ENCODE measurements at places on chromosomes 4 and X.

DNA sequence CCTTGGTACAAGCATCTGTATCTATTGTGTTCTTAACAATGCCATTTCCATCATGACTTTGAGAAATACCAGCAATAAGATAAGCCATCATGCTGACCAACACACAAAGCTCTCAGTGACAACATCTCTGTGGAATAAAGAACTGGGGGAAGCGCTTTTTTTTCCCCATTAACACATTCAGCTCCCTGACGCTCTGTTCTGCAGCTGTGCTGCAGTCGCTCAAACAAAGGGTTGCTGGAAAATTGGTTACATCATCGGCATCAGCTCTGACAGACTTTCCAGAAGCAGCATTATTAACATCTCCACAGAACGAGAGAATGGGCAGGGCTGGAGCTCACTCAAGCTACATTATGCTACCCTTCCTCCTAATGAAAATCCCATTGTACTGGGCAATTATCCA is 39.9 kb downstream of the DCX start:
- H3K27me3 ChIP-seq: no peaks in the 10 kb centered on the region
- no peaks in the 10 kb centered on the region for H3K36me3 ChIP-seq
- no peak for DNase-seq
- no peak overlapping the region for H3K4me3 ChIP-seq
- no peaks in the 10 kb centered on the region for H3K4me1 ChIP-seq
- H3K27ac ChIP-seq: no peak overlapping the region

DNA sequence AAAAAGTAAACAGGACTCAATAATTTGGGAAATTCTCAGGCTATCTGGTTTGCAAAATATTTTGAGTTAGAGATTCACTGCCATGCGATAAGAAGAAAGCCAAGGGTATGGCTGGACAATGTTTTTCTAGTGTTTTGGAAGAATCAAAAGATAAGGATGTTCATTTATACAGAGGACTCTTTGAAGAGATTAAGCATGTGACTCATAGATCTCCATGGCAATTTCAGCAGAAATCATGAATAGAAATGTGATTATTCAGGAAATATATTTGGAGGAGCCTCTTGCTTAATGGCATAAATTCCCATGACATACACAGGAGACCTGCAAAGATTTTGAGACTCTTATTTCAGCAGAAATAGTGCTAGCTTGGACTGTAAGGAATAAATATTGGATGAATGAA is 16.7 kb upstream of the FRAS1 start:
- H3K27me3 ChIP-seq: no peaks in the 10 kb centered on the region
- H3K36me3 ChIP-seq: no peaks in the 10 kb centered on the region
- no peak overlapping the region for H3K27ac ChIP-seq
- DNase-seq: no peak
- H3K4me3 ChIP-seq: no peak overlapping the region

- no peak for DNase-seq
- H3K4me3 ChIP-seq: no peak overlapping the region
- H3K36me3 ChIP-seq: no peaks in the 10 kb centered on the region
- no peak overlapping the region for H3K27ac ChIP-seq
Observed at GRCh38 chr4:157095716-157096115, 19.8 kb downstream of the GLRB start.

DNA sequence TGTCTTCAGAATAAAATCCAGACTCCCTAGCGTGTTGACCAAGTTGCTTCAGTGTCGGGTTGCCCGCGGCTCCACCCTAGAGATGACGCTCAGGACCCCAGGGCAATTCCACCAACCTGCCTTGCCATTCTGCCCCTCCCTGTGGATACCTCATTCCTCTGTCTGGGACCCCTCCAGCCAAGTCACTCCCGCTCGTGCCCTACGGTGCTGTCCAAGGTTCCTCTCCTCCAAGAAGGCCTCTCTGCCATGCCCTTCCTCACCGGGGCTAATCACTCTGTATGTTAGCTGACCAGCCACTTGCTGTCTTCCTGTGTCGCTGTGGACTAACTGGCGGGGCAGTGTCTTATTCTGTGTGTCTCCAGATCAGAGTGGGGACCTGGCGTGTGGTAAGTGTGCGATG is 46.6 kb downstream of the TENM3 start:
- H3K36me3 ChIP-seq: no peaks in the 10 kb centered on the region
- H3K4me1 ChIP-seq: no peaks in the 10 kb centered on the region
- DNase-seq: no peak
- H3K4me3 ChIP-seq: no peak overlapping the region
- H3K27ac ChIP-seq: no peak overlapping the region
- no peaks in the 10 kb centered on the region for H3K27me3 ChIP-seq

DNA sequence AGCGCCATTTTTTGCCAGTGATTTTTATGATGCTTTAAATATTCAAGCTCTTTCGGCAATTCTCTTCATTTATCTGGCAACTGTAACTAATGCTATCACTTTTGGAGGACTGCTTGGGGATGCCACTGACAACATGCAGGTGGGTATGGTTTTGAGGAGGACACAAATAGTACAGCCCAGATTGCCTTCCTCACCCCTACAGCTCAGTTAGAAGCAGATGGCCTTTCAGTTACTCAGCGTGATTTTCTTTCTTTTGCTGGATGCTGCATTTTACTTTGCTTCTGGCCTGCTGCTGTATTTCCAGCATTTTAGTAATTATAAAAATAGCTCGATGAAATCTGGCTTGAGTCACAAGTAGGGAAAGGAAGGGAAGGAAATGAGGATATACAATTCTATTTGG is 114.7 kb downstream of the SLC4A4 start:
- no peak overlapping the region for H3K4me3 ChIP-seq
- no peaks in the 10 kb centered on the region for H3K36me3 ChIP-seq
- no peaks in the 10 kb centered on the region for H3K4me1 ChIP-seq
- no peak for DNase-seq
- H3K27me3 ChIP-seq: no peaks in the 10 kb centered on the region
- no peak overlapping the region for H3K27ac ChIP-seq

DNA sequence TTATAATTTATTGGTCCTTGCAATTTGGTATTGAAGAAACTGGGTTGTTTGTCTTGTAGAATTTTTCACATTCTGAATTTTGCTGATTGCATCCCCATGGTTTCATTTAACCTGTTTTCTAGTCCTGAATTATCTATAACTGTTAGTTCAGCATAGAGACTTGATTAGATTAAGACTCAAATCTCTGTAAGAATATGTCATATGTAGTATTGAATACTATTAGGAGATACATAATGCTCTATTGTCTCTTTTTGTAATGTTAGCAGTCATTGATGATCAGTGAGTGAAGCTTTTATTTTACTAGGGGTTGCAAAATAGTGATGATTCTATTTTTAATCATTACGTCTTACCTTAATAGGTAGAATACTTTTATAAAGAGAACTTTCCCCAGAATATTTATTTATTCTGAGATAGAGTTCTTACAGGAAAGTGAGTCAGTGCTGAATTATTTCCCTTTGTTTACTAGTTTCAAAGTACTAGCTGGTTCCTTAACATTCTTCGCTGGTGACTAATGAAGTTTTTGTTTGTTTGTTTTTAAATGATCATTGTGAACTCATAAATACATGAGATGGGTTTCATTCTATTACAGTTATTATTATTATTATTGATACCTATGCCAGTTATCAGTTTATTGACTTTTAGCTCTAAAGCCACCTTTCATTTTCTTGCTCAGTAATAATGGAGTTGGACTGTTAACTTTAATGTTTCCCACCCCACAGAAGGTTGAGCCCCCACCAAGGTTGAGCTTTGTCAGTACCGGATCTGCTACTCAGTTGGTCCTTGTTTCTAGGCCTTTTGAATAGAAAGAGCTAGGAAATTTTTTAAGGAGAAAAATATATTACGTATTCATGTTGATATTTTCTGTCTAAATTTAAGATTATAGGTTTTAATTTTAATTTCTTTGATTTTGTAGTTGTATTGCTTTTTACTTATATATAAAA is 102.3 kb downstream of the LARP1B start:
- no peaks in the 10 kb centered on the region for H3K27me3 ChIP-seq
- no peak overlapping the region for H3K27ac ChIP-seq
- H3K36me3 ChIP-seq: no peaks in the 10 kb centered on the region
- no peak for DNase-seq

GRCh38 chr4:186762361-186762760 is 38.7 kb upstream of the FAT1 start:
- no peaks in the 10 kb centered on the region for H3K36me3 ChIP-seq
- H3K4me1 ChIP-seq: peaks cover 4% of the 10 kb centered on the region
- no peaks in the 10 kb centered on the region for H3K27me3 ChIP-seq
- DNase-seq: no peak
- no peak overlapping the region for H3K4me3 ChIP-seq

DNA sequence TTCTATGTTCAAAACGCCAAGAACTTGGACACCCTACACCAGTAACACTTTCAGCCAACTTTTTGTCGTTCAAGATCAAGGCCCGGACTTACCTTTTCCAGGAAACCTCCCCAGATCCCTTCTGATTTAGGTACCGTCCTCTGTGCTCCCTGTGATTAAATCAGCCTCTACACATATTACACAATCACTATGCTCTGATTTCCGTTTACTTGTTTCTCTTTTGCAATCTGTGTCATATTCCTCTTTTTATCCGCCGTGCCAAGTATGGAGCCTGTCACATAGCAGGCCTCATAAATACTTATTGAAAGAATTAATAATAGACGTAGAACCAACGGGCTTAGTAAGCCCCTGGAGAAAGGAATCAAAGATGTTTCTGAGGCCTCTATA is 722 bp upstream of the TMEM33 start:
- no peaks in the 10 kb centered on the region for H3K27me3 ChIP-seq
- DNase-seq: no peak
- peaks cover 5% of the 10 kb centered on the region for H3K36me3 ChIP-seq
- peak overlapping the region; percentile 95 for H3K4me3 ChIP-seq
- peaks cover 46% of the 10 kb centered on the region for H3K4me1 ChIP-seq

- H3K27ac ChIP-seq: no peak overlapping the region
- no peaks in the 10 kb centered on the region for H3K27me3 ChIP-seq
- no peaks in the 10 kb centered on the region for H3K4me1 ChIP-seq
Observed at GRCh38 chr4:167031534-167032156, 202.6 kb downstream of the SPOCK3 start.

- H3K27me3 ChIP-seq: no peaks in the 10 kb centered on the region
- no peaks in the 10 kb centered on the region for H3K36me3 ChIP-seq
- H3K27ac ChIP-seq: no peak overlapping the region
Observed at GRCh38 chr4:128068918-128069317, 7.8 kb downstream of the LARP1B start.

DNA sequence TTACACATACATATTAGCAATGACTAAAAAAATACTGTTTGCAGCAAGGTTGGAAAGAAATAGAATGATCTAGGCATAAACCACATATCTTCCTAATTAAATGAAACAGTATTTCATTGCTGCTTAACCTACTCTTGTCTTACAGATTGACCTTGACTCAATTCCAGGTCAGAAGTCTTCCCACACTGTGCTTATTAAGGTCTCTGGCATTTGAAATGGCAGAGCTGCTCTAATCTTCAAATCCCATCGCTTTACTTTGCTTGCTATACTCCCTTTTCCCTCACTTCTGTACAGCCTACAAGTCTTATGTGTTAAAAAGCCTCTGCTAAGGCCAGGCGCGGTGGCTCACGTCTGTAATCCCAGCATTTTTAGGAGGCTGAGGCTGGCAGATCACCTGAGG is 424.5 kb downstream of the RPA4 start:
- H3K4me1 ChIP-seq: no peaks in the 10 kb centered on the region
- no peak overlapping the region for H3K27ac ChIP-seq
- no peaks in the 10 kb centered on the region for H3K36me3 ChIP-seq

- H3K36me3 ChIP-seq: no peaks in the 10 kb centered on the region
- DNase-seq: no peak
- no peak overlapping the region for H3K4me3 ChIP-seq
- peak overlapping the region; percentile 63 for H3K27ac ChIP-seq
Observed at GRCh38 chr4:5204781-5205180, 153.5 kb downstream of the STK32B start.

- H3K27ac ChIP-seq: no peak within 1 kb of the TSS
- no peak for DNase-seq
- no peak within 1 kb of the TSS for H3K4me3 ChIP-seq
- no peaks in the 10 kb centered on the region for H3K36me3 ChIP-seq
Observed at GRCh38 chr4:71338846-71339593, at the start of gene SLC4A4. Gene SLC4A4 (plus strand): TSS chr4:71339020.

GRCh38 chr4:102663073-102663472 is 97.7 kb downstream of the MANBA start:
- H3K4me3 ChIP-seq: no peak overlapping the region
- DNase-seq: no peak
- no peaks in the 10 kb centered on the region for H3K27me3 ChIP-seq
- H3K4me1 ChIP-seq: no peaks in the 10 kb centered on the region

GRCh38 chr4:142110136-142110535 is 473.8 kb downstream of the IL15 start:
- H3K4me3 ChIP-seq: no peak overlapping the region
- H3K27me3 ChIP-seq: no peaks in the 10 kb centered on the region
- no peaks in the 10 kb centered on the region for H3K36me3 ChIP-seq

- H3K27ac ChIP-seq: no peak overlapping the region
- H3K4me1 ChIP-seq: peaks cover 38% of the 10 kb centered on the region
- DNase-seq: no peak
- no peaks in the 10 kb centered on the region for H3K27me3 ChIP-seq
- no peak overlapping the region for H3K4me3 ChIP-seq
- no peaks in the 10 kb centered on the region for H3K36me3 ChIP-seq
Observed at GRCh38 chr4:6907658-6908191, 1.9 kb upstream of the TBC1D14 start.

DNA sequence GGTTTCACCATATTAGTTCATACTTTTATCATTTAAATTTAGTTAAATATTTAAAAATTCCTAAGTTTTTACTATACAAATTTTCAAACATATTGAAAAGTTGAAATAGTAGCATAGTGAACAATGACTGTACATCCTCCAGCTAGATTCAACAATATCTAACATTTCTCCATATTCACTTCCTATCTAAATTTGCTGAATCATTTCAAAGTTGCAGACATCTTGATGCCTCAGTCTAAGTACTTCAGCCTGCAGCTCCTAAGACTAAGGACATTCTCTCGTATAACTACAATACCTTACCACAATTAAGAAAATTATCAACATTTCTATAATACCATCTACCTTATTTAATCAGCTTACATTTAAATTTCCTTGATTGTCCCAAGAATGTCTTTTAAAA is 132.7 kb downstream of the TMEM164 start:
- H3K36me3 ChIP-seq: no peaks in the 10 kb centered on the region
- no peak for DNase-seq
- H3K27ac ChIP-seq: no peak overlapping the region
- H3K4me1 ChIP-seq: no peaks in the 10 kb centered on the region

DNA sequence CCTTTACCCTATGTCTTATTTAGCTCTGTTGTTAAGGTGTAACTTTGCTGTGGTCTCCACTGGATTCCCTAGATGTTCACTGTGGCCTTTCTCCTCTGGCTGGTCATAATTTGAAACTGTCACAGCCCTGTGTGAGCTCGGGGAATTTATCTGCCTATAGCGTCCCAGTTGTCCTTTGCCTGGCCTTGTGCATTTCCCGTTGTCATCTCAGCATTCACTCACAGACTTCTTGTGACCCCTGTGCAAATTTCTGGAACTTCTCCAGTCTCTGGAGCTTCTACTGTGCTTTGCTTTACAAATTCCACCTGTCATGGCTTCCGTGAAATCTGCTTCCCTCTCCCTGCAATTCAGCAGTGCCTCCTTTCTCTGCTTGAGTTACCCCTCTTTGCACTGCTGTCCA is 106.7 kb downstream of the WWC2 start:
- no peak for DNase-seq
- peaks cover 6% of the 10 kb centered on the region for H3K36me3 ChIP-seq
- H3K4me3 ChIP-seq: no peak overlapping the region
- no peaks in the 10 kb centered on the region for H3K4me1 ChIP-seq
- no peaks in the 10 kb centered on the region for H3K27me3 ChIP-seq

Data from suprapubic skin (tissue), 4 donors.